ENCODE measurements at places on chromosomes 1 and 21. TPM values are rescaled to one million over a fixed set of nuclear protein-coding genes. Genes with fewer than 3 reads are reported as not detected.

Gene SLFNL1
- total RNA-seq = not detected

Gene POLR3C
- total RNA-seq = 30.9 TPM

DNA sequence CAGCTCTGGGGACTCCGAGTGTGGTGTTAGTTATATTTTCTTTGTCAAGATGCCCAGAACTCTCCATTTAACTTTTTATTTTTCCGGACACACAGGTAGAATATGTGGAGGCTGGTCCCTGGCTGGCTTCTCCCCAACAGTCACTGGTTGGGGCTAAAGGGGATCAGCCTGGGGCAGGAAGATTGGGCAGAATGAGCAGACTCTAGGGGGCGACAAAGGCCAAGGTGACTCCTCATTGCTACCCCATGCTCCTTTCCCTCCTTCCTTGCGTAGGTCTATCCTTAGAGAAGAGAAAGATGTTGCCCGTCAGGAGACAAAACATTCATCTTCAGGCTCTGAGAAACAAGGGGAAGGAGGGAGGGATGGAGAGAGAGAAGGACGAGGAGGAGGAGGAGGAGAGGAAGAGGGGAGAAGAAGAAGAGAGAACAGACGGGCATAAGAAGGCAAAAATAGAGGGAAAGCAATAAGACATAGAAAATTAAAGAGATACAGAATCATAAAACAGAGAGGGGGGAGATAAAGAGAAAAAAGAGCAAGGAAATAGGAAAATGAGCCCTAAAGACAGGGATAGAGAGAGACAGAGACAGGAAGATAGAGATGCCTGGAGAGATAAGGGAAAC is 89.9 kb downstream of the FOXD2 start:
- DNase-seq = no peak

DNA sequence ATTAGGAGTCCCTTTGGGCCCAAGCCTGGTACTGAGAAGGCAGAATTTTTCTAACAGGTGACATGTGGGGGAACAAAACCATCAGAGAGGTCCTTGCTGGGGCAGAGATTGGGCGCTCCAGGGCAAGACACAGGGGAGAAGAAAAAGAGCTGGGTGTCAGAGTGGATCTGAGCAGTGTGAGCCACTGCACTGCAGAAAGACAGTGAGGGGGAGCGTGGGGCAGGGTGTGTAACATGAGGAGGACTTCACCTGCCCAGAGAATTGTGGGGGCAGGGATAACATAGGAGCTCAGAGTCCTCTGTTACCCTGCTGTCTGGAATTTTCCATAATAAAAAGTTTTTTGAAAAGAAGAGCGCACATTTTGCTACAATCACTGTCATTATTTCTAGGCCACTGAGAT is 25.5 kb upstream of the CSF3R start:
- DNase-seq = no peak

DNA sequence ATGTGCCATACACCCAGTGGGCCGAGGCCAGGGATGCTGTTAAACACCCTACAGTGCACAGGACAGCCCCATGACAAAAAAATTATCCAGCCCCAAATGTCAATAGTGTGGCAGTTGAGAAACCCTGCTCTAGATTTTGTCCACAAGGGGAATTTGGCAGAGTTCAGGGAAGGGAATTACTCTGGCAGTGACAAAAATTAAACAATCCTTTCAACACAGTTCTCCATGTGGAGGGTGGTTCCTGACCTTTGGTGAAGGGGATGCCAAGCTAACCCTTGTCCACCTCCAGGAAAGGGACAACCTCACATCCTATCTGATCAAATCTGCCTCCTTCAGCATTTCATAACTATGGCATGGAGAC is 28.4 kb upstream of the CD84 start:
- DNase-seq = no peak
